Osteoblast (primary cell): ENCODE measurements at places on chromosomes 5 and 9.

DNA sequence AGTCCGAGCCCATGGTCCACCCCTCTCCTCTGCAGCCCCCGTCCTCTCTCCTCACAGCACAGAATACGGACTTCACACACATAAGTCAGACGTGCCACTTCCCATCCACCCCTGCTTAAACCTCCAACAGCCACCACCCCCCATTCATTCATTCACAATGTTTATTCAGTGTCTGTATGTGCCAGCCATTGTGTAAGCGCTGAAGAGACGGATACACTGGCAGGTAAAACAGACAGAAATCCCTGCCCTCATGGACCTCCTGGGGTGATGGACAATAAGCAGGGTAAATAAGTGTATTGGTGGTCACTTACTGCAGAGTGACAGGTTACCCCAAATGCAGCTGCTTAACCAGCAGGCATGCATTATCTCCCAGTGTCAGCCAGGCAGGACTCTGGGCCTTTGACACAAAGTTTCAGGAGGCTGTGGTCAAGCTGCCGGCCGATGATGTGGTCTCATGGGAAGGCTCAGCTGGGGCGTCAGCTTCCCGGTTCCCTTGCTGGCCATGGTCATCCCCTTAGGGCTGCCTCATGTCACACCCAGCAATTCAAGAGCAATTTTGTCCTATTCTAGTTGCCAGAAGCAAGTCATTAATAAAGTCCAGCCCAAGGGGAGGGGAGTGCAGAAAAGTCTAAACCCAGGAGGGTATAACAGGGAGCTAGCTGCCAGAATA lies 1.8 kb upstream of the PAXX start:
- H3K27me3 ChIP-seq, result peaks cover 8% of the 10 kb centered on the region
- no peak overlapping the region for H3K27ac ChIP-seq

DNA sequence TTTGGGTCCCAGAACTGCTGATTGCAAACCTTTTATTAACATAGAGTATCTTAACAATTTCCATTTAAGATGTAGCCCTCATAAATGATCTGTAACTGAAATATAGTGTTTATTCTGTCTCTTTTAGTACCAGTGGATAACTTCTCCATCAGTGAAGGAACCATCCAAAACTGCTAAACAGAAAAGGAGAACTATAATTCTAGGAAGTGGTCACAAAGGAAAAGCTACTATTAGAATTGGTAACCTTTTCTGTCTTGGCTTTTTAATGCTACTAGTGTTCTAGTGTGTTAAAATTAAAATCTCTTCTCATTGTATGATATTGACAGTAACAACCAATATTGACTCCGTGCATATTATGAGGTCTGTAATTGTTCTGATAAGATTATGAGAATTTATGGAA lies 12.8 kb downstream of the CEP78 start:
- no peak for DNase-seq
- no peaks in the 10 kb centered on the region for H3K27me3 ChIP-seq
- H3K36me3 ChIP-seq, result no peaks in the 10 kb centered on the region
- H3K4me3 ChIP-seq, result no peak overlapping the region

- no peak for DNase-seq
- H3K27me3 ChIP-seq, result no peaks in the 10 kb centered on the region
- H3K27ac ChIP-seq, result no peak overlapping the region
- no peak overlapping the region for H3K4me3 ChIP-seq
These were observed 7.2 kb downstream of the NRG2 start for GRCh38 chr5:140035881-140036280.

DNA sequence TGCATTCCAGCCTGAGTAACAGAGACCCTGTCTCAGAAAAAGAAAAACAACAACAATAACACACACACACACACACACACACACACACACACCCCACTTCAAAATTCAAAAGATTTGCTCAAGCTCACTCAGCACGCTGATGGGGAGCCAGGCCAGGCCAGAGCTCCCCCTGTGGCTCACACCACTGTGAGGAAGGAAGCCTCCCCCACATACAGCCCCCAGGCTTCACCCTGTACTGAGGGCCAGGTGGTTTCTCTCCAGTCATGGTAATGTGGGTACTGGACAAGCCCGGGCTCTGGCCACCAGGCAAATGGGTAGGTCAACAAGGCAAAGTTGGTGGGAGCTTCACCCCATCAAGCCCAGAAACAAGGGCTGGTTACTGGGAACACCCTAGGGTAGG lies 19.0 kb downstream of the ATOX1 start:
- H3K27me3 ChIP-seq, result no peaks in the 10 kb centered on the region
- H3K4me3 ChIP-seq, result peak overlapping the region; percentile 23

GRCh38 chr5:59418808-59419207 lies 474.7 kb downstream of the PDE4D start:
- H3K4me3 ChIP-seq, result no peak overlapping the region
- no peaks in the 10 kb centered on the region for H3K27me3 ChIP-seq
- no peak for DNase-seq
- no peaks in the 10 kb centered on the region for H3K36me3 ChIP-seq
- H3K4me1 ChIP-seq, result no peaks in the 10 kb centered on the region
- H3K27ac ChIP-seq, result no peak overlapping the region

- no peak overlapping the region for H3K4me3 ChIP-seq
- peak overlapping the region; percentile 16 for H3K27ac ChIP-seq
- no peaks in the 10 kb centered on the region for H3K36me3 ChIP-seq
- H3K27me3 ChIP-seq, result no peaks in the 10 kb centered on the region
- H3K4me1 ChIP-seq, result peaks cover 8% of the 10 kb centered on the region
These were observed 16.1 kb upstream of the RAB14 start for GRCh38 chr9:121217609-121218292.

DNA sequence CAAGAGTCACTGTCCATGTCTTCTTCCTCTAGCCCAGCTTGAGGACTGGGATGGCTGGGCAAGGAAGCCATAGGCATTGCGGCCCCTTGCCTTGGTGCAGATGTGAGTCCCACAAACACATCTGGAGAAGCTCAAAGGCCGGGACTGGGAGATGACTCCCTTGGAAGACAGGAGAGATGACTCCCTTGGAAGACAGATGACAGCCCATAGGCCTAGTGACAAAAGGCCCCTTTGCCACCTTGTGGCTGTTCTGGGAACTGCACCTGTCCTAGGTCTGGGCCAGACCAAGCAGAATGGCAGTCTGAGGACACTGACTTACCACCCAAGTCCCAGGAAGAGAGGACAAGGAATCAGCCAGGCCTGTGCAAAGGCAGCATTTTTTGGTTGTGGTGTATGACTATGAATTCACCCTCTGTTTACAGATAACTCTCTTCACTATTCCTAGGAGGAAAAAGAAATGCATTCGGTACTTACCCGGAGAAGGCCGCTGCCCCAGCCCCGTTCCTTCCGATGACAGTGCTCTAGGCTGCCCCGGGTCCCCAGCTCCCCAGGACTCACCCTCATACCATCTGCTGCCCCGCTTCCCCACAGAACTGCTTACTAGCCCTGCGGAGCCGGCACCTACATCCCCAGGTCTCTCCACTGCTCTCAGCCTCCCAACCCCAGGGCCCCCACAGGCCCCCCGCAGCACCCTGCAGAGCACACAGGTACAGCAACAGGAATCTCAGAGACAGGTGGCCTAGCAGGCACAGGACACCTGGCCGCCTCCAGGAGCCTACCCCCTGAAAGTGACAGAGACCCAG lies 30.8 kb downstream of the SKP1 start:
- no peak overlapping the region for H3K4me3 ChIP-seq
- no peak overlapping the region for H3K27ac ChIP-seq
- peaks cover 7% of the 10 kb centered on the region for H3K4me1 ChIP-seq
- H3K36me3 ChIP-seq, result peaks cover 77% of the 10 kb centered on the region
- DNase-seq, result peak; percentile 93
- no peaks in the 10 kb centered on the region for H3K27me3 ChIP-seq

DNA sequence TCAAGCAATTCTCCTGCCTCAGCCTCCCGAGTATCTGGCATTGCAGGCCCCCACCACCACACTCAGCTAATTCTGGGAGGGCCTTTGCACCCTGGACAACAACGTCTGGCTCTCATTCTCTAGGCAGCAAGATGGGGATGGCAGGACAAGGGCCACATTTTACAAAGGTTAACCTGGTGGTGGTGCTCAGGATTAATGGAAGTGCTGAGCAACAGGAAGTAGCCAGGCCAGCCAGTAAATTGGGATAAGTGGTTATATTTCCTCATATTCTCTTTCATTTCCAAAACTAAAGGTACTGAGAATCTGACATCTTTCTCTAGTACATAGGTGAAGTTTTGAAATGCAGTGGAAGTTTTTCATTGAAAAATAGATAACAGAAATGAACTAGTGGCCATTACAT lies 24.7 kb upstream of the ASPN start:
- H3K4me3 ChIP-seq, result no peak overlapping the region
- no peaks in the 10 kb centered on the region for H3K27me3 ChIP-seq
- peak overlapping the region; percentile 84 for H3K27ac ChIP-seq
- DNase-seq, result peak; percentile 58
- no peaks in the 10 kb centered on the region for H3K36me3 ChIP-seq

DNA sequence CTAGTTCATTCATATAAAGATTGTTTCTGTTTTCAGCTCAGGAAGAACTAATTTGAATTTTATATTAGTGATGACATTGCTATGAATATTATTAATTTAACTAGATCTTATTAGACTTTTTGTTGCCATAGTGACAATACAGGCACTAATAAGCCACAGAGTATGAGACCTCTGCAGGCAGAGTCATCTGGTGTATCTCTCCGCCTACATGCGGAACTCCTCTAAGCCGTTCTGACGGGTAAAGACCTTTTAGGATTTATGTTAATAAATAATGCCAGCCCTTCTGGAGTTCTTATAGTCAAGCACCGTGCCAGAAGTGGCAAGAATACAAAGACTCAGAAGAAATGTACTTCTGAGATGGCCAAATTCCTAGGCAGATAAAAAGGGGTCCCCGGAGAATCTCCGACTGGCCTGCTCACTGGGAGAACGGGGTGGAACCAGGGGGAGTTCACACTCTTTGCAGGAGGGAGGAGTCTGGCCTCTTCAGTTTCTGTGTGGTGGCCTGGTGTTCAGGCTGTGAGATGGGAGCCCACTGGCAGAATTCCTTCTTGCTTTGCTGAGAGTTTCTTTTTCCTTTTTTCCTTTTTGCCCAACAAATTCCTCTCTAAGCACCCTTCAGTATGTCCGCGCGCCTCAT lies 85.1 kb upstream of the IL12B start:
- no peak overlapping the region for H3K4me3 ChIP-seq
- no peaks in the 10 kb centered on the region for H3K36me3 ChIP-seq
- H3K27me3 ChIP-seq, result no peaks in the 10 kb centered on the region
- no peak overlapping the region for H3K27ac ChIP-seq
- no peak for DNase-seq

GRCh38 chr5:139638736-139639618 lies 9.2 kb upstream of the CXXC5 start:
- peak; percentile 80 for DNase-seq
- H3K36me3 ChIP-seq, result no peaks in the 10 kb centered on the region
- peak overlapping the region; percentile 96 for H3K27ac ChIP-seq
- H3K4me3 ChIP-seq, result peak overlapping the region; percentile 69
- peaks cover 51% of the 10 kb centered on the region for H3K4me1 ChIP-seq

GRCh38 chr9:93096131-93096802 lies at the start of gene CARD19:
TSS of gene CARD19 (plus strand) at chr9:93096217. CDS start at chr9:93096346, 129 bp downstream.
- peak within 1 kb of the TSS; percentile 89 for H3K4me3 ChIP-seq
- peaks cover 35% of the 10 kb centered on the region for H3K4me1 ChIP-seq
- no peaks in the 10 kb centered on the region for H3K36me3 ChIP-seq
- peak within 1 kb of the TSS; percentile 71 for H3K27ac ChIP-seq

- no peaks in the 10 kb centered on the region for H3K36me3 ChIP-seq
- H3K4me1 ChIP-seq, result no peaks in the 10 kb centered on the region
- no peak for DNase-seq
- no peaks in the 10 kb centered on the region for H3K27me3 ChIP-seq
- no peak overlapping the region for H3K27ac ChIP-seq
These were observed 106.8 kb upstream of the FBXL7 start for GRCh38 chr5:15393146-15393545.

DNA sequence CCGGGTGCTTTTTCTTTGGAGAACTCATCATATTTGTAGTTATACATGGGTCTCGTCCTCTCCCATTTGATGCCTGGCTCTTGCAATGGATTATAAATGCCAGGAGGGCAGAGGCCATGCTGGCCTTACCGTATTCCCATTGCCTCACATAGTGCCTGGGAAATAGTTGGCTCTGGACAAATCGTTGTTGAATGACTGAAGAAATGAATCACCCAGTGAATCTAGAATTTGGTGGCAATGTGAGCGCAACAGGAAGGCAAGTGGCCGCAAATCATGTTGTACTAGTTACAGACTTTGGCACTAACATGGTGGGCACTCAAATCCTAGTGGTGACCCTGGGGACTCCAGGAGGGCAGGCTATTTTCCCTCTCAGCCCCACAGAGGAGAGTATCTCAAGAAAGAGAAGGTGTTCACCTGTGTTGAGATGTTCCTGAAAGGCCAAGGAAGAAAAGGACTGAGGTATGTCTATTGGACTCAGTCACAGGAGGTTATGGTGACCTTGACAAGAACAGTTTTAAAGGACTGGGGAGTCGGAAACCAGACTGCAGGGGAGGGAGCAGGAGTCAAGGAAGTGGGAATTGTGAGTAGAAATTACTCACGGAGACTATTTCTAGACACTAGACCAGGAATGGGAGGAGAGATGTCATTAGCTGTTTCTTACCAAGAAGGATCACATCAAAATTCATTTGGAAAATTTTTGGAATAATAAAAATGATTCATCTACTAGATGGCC lies 61.7 kb upstream of the COL15A1 start:
- H3K36me3 ChIP-seq, result no peaks in the 10 kb centered on the region
- peak overlapping the region; percentile 11 for H3K27ac ChIP-seq
- peaks cover 8% of the 10 kb centered on the region for H3K27me3 ChIP-seq

GRCh38 chr9:127570533-127571111 lies 41.5 kb upstream of the STXBP1 start:
- H3K36me3 ChIP-seq, result peaks cover 4% of the 10 kb centered on the region
- DNase-seq, result peak; percentile 38
- no peak overlapping the region for H3K4me3 ChIP-seq
- peaks cover 55% of the 10 kb centered on the region for H3K4me1 ChIP-seq
- H3K27me3 ChIP-seq, result no peaks in the 10 kb centered on the region

DNA sequence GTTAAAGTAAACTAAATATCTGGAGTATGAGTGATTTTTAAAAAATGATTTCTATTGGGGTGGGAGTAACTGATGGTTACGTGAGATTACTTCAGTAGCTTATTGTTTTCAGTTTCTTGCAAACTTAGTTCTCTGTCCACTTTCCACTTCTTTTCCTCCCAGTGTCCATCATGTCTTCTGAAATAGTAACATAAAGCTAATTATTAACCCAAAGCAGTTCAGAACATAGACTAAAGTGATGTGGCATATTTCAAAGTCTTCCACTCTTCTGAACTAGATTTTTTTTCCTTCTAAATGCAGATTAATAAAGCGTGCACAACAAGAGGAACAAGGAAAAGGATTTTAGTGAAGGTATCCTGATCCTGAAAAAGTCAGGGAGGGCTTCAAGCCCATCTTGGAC lies 114.1 kb downstream of the MAN2A1 start:
- H3K4me3 ChIP-seq, result no peak overlapping the region
- no peaks in the 10 kb centered on the region for H3K36me3 ChIP-seq
- H3K4me1 ChIP-seq, result no peaks in the 10 kb centered on the region
- no peak for DNase-seq
- H3K27ac ChIP-seq, result no peak overlapping the region

GRCh38 chr5:127839496-127840197 lies 136.5 kb downstream of the CCDC192 start:
- no peaks in the 10 kb centered on the region for H3K4me1 ChIP-seq
- no peak overlapping the region for H3K4me3 ChIP-seq
- no peaks in the 10 kb centered on the region for H3K36me3 ChIP-seq
- H3K27ac ChIP-seq, result no peak overlapping the region
